ENCODE measurements at places on chromosomes 11 and 22.

DNA sequence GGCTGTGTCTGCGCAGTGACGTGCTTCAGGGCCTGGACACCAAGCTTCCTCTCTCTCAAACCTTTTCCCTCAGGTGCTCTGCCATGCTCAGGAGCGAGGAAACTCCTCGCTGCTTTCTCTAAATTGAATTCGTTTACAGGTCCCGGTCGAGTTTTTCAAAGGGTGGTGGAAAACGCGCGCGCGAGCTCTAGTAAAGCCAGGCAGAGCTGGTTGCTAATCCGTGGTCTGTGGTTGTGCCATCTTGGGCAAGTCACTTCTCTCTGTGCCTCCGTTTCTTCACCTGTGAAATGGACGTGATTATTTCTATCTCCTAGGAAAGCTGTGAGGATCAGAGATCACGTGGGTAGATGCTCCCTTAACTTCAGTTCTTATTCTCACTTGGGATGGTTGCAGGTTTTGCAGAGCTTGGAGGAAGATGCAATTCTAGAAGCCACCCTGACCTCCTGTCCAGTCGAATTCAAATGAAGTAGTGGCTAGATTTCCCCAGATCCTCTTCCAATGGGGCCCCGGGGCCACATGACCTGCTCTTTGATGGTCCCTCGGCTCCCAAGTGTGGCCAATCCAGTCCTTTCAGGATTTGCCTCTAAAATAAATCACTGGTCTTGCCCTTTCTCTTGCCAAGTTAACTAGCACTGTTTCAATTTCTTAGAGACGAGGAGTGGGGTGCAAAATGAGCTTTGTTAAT, 10.5 kb upstream of the ALX4 start:
- DNase-seq, result no peak

- no peak for DNase-seq
Measured at GRCh38 chr11:120814531-120815318, 209.2 kb upstream of the TBCEL start.

DNA sequence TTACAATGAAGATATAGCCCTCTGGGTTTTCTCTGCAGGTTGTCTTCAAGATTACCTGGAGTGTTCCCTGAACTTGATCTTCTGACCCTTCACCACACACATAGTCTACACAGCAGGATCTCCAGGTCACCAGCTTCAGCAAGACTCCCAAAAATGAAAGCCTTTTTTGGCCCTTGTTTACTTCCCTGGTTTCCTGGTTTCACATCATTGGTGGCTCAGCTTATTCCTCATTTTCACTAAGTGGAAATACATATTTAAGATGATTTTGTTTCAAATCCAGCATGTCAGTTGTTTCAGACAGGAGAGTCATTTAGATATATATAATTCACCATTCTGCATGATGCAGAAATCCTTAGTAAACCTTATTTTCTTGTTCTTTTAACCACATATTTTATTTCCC, 41.6 kb upstream of the MPEG1 start:
- no peak for DNase-seq

GRCh38 chr11:128624269-128625175, 37.2 kb upstream of the ETS1 start:
- no peak for DNase-seq

GRCh38 chr11:110566577-110566976, 136.8 kb downstream of the FDX1 start:
- no peak for DNase-seq

DNA sequence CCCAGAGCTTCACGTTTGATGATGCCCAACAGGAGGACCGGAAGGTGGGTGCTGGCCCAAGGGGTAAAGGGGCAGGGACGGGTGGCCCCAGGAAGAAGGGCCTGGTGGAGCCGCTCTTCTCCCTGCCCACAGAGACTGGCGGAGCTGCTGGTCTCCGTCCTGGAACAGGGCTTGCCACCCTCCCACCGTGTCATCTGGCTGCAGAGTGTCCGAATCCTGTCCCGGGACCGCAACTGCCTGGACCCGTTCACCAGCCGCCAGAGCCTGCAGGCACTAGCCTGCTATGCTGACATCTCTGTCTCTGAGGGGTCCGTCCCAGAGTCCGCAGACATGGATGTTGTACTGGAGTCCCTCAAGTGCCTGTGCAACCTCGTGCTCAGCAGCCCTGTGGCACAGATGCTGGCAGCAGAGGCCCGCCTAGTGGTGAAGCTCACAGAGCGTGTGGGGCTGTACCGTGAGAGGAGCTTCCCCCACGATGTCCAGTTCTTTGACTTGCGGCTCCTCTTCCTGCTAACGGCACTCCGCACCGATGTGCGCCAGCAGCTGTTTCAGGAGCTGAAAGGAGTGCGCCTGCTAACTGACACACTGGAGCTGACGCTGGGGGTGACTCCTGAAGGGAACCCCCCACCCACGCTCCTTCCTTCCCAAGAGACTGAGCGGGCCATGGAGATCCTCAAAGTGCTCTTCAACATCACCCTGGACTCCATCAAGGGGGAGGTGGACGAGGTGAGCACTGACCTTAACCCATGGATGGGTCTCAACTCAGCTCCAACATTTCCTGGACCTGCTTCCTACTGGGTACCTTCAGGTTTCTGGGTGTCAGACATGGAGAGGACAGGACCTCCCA, 2.0 kb downstream of the RIC8A start:
- DNase-seq, result no peak

DNA sequence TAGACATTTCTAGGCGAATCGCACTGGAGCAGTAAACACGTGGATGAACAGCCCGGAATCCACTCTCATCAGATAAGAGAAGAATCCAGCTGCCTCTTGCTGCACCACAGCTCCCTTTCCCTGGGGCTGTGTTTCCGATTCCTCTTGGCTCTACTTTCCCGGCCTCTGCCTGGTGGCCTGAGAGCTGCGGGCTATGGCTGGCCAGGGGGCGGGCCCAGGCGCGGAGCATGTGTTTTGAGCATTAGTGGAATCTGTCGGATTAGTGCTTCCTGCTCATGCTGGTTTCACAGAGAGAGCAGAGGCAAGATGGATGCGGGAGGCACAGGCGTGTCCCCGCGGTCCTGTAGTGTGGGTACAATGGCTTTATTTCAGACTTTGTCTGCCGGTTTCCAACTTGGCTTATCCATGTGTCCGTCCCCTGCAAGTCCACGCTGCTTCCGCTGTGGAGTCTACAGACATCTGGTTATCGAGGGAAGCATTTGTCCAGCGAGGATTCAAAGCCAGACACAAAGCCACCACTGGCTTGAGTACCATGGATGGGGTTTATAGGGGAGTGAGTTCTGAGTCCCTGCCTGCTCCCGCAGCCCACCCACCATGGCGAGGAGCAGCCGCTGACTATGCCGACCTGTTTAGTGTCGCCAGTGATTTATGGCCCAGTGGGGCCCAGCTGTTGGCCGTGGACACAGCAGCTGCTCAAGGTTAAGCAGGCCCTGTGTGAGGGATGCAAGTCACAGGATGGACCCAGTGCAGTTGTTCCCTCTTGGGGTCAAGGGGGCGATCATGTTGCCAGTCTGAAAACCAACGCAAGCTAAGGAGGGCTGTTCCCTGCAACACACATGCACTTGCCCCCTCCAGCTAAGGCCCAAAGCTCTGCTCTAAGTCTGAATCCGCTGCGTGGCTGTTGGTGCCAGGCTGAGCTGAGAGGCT, 43.3 kb upstream of the EP300 start:
- DNase-seq, result no peak

- no peak for DNase-seq
Measured at GRCh38 chr11:124872280-124872679, 7.0 kb downstream of the ROBO3 start.

DNA sequence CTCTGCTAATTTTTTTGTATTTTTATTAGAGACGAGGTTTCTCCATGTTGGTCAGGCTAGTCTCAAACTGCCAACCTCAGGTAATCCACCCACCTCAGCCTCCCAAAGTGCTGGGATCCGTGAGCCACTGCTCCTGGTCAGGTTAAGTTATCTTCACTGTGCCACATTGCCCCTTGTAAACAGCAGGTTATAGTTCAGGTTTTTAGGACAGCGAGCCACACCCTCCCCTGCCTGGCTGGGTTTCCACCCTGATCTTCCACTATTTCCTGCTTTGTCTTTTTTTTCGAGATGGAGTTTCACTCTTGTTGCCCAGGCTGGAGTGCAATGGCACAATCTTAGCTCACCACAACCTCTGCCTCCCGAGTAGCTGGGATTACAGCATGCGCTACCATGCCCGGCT, 16.1 kb downstream of the ACO2 start:
- DNase-seq, result no peak

GRCh38 chr11:35588627-35589026, 29.6 kb upstream of the FJX1 start:
- no peak for DNase-seq

DNA sequence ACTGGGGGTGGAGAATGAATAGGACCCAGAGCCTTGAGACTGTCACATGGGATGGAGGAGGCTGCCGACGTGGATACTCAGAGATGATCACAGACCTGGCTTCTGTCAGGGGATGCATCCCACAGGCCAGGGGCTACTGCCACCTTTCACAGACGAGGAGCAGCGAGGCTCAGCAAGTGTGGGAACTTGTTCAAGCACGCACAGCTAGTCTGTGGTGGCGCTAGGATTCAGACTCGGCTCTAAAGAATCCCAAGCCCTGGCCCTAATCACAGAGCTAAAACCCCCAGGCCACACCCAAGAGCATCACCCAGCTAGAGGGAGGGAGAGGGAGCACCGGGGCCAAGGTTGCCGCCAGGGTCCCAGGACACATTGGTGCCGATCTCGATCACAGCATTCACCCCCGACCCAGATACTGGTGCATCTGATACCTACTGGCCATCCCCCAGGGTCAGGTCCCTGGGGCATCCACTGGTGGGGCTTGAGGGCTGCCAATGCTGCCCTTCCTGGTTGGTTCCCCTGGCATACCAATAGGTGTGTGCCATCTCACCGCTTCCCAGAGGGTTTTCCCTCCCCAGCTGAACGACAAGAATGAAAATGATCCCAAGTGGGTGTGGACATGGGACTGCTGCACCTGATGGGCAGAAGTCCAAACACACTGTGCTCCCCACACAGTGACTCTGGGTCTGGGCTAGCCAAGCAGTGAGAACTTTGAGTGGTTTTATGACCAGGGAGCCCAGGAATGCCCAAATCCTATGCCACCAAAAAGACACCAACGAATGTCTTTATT, 6.2 kb downstream of the CHST1 start:
- no peak for DNase-seq

DNA sequence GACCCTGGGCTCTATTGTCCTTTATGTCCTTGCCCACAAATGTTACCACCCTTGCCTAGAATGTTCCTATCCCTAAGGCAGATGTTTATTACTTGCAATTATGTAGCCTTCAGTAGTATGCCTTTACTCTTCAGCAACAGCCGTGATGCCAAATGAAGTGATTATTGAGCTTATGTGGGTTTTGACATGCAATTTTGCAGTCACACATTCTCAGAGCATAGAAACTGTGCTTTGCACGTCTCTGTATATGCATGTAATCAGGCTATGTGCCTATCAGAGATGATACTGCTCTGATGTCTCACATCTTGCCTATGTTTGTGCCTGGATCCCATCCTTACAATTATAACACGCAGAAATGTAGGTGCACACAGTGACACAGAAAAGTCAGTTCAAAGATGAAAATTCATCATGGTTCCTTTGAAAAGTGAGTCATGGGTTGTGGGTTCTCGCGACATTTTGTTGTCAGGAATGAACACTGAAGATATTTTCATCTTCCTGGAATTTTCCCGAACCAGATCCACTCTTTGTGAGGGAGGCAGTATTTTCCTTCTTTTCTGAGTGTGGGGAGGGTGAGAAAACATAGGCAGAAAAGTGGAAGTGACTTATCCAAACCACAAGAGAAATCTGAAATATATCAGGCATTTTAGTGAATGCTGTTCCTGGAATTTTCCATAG, 81.1 kb downstream of the BMAL1 start:
- DNase-seq, result no peak

GRCh38 chr11:117849781-117850414, 25.4 kb upstream of the FXYD2 start:
- DNase-seq, result no peak

GRCh38 chr22:20015971-20016733, 471 bp downstream of the ARVCF start:
- DNase-seq, result no peak

GRCh38 chr11:33869481-33870422, 22.1 kb downstream of the LMO2 start:
- DNase-seq, result peak; percentile 41

DNA sequence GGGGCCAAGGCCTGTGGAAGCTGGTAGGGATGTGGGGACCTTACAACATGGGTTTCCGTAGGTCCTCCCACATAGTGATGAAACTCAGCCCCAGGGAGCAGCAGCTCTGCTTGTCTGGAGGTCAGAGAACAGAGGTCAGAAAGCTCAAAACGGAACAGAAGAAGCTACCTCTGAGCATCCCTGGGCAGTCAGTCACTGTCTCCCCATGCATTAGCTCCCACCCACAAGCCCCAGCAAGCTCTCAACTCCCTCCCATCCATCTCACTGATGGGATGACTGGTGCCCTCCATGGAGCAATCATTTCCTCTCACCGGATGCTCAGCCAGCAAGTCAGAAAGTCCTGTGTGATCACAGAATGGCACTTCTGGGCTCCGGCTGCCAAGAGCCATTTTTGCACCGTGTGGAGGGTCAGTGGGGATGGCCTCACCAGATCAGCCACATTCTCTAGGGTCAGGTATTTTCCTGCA, 1.9 kb downstream of the TPP1 start:
- DNase-seq, result no peak

- no peak for DNase-seq
Measured at GRCh38 chr22:44204739-44205515, 24.2 kb downstream of the PARVG start.

DNA sequence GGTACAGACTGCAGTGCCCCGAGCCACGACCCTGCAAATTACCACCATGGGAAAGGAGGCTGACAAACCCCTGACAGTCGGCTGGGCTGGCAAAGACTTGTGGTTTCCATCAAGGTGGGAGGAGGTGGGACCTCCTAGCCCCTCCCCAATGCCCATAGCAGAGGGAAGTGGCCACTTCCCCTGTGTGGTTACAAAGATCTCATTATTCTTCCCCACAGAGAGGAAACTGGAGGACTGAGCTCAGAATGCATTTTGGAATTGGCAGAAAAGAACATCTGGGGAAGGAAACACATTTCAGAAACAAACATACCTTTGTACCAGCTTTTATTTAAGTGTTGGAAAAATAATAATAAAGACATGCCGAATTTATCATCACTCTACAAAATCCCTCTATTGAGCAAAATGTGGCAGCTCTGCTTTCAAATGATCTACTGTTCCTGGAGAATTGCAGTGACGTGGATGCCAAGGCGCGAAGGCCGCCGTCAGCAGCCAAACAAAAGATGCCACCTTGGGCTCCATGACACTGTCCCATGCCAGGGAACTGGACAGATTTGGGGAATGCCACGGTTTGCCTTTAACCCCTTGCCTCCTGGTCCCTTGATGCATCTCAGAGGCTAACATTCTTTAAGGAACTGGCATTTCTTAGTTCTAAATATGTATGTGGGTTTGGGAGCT, 169.6 kb downstream of the CRYBB2 start:
- no peak for DNase-seq

Measured in thymus (tissue), 14 donors.